A549 treated with Mapracorat at 1 μM for 4 hours (cell line): ENCODE measurements at places on chromosomes 12 and 14. TPM values are rescaled to one million over a fixed set of nuclear protein-coding genes. Genes with fewer than 3 reads are reported as not detected.

KLRK1 gene
- total RNA-seq = 0.07 TPM in 1 of 5 replicates, not detected in the others

CLEC1B gene
- not detected in 5 replicates for total RNA-seq

ACOT4 gene
- total RNA-seq = 1.8 to 2.0 TPM (median 1.9 TPM) in 5 replicates

REP15 gene
- 0.22 to 0.39 TPM (median 0.32 TPM) in 4 of 5 replicates, not detected in the other for total RNA-seq

LIN7A gene
- total RNA-seq = 0.13 to 0.55 TPM (median 0.39 TPM) in 5 replicates

AVPR1A gene
- total RNA-seq = 0.04 to 0.09 TPM in 2 of 5 replicates, not detected in the others

FLRT2 gene
- total RNA-seq = 2.7 to 3.4 TPM (median 3.1 TPM) in 5 replicates

MAP3K9 gene
- 4.4 to 6.5 TPM (median 5.4 TPM) in 5 replicates for total RNA-seq

CBLN3 gene
- total RNA-seq = 0.77 to 1.2 TPM (median 1.1 TPM) in 5 replicates

MAPK1IP1L gene
- 96.6 to 117 TPM (median 102 TPM) in 5 replicates for total RNA-seq

OAS1 gene
- total RNA-seq = 29.0 to 44.5 TPM (median 40.3 TPM) in 5 replicates

RTN1 gene
- total RNA-seq = 0.05 TPM in 2 of 5 replicates, not detected in the others

ZNF10 gene
- total RNA-seq = 1.1 to 2.0 TPM (median 1.6 TPM) in 5 replicates

KRT5 gene
- 0.26 to 0.79 TPM (median 0.62 TPM) in 5 replicates for total RNA-seq

KRT7 gene
- 4,849 to 5,975 TPM (median 5,509 TPM) in 5 replicates for total RNA-seq

KRT74 gene
- total RNA-seq = not detected in 5 replicates

DCN gene
- not detected in 5 replicates for total RNA-seq

ASCL1 gene
- total RNA-seq = 0.07 TPM in 1 of 5 replicates, not detected in the others

AICDA gene
- 0.07 to 0.48 TPM (median 0.14 TPM) in 5 replicates for total RNA-seq

KRAS gene
- total RNA-seq = 10.9 to 15.7 TPM (median 14.8 TPM) in 5 replicates

PLEK2 gene
- total RNA-seq = 16.7 to 21.8 TPM (median 18.4 TPM) in 5 replicates

HELB gene
- 0.80 to 1.4 TPM (median 1.3 TPM) in 5 replicates for total RNA-seq

ZC2HC1C gene
- total RNA-seq = 3.7 to 5.0 TPM (median 4.2 TPM) in 5 replicates

RNASE7 gene
- total RNA-seq = not detected in 5 replicates

PAH gene
- not detected in 5 replicates for total RNA-seq

RERGL gene
- total RNA-seq = not detected in 5 replicates

FAM222A gene
- total RNA-seq = 3.4 to 6.0 TPM (median 4.7 TPM) in 5 replicates

SLC25A47 gene
- not detected in 5 replicates for total RNA-seq

MGAT4C gene
- total RNA-seq = 0.04 to 0.08 TPM in 2 of 5 replicates, not detected in the others

KITLG gene
- 13.3 to 21.7 TPM (median 16.6 TPM) in 5 replicates for total RNA-seq

BCAT1 gene
- 7.9 to 14.3 TPM (median 9.5 TPM) in 5 replicates for total RNA-seq

SELPLG gene
- 0.81 to 1.2 TPM (median 0.89 TPM) in 5 replicates for total RNA-seq

BRI3BP gene
- total RNA-seq = 15.4 to 21.7 TPM (median 20.8 TPM) in 5 replicates

CAPZA3 gene
- total RNA-seq = not detected in 5 replicates

KRT85 gene
- total RNA-seq = 0.06 to 0.08 TPM (median 0.07 TPM) in 4 of 5 replicates, not detected in the other

CIROP gene
- not detected in 5 replicates for total RNA-seq
